ENCODE measurements at places on chromosomes 5 and 9.
A peak's percentile ranks its signal among the peaks of the same experiment; 100 is the strongest.

GRCh38 chr5:178458140-178458539, 132.1 kb downstream of the COL23A1 start:
- peak; percentile 34 for DNase-seq

- peak; percentile 84 for DNase-seq
Measured at GRCh38 chr9:137046088-137046787, at the start of gene NPDC1. TSS of gene NPDC1 (minus strand) at chr9:137046177. CDS start at chr9:137045989, 188 bp downstream.

DNA sequence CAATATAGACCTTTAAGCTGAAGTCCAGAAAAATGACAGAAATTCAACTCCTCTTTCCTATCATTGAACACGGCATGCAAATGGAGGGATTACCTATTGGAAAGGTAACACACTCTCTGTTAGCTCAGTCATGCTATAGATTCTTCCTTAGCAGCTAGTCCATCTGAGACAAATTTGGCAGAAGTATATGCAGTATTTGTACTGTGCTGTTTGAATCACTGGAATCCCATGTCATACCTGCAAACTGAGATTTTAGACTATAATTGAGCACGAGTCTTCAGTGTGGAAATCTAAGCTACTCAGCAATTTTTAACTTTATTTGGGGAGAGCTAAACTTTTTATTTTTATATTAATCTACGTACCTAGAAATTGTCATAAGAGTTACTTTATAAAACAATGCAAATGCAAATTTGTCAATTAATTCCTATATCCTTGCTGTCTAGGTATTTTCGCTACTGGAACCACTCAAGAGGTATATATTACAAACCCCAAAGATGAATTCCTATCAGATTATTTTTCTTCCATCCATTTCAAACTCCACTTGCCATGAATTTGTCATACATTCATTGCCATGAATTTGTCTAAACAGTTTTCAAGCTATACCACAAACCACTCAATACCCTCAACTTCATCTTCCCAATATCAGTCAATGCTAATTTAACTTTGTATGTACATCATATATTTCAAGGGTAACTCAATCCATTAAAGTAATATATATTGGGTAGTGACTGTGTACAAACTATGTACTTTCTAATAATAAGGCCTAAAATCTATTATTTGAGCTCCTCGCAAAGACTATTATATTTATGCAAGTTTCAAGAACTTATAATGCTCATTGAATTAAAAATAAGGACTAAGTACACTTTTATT, 224.8 kb downstream of the MEF2C start:
- no peak for DNase-seq

DNA sequence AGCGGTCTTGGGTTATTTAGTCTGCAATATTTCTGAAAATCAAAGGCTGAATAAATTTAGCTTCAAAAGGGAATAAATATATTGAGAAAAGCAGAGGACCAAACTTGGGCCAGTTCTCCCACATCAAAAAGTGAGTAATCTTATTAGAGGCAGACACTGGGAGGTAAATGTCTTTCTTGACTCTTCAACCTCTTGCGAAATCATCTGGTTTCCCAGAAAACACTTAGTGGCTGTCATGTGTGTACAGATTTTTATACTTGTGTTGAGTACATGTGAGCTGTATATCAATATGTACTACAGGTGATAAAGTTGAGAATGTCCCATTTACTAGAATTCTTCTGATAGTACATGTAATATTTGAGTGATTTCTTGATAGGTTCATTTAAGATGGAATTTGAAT, 454.9 kb downstream of the PRR16 start:
- DNase-seq, result no peak

Measured in aorta (tissue), 5 donors.